NCI-H2171 treated with DMSO at 0.1 percent for 48 hours (cell line): ENCODE measurements at places on chromosomes 13 and 19.
A peak's percentile ranks its signal among the peaks of the same experiment; 100 is the strongest.

DNA sequence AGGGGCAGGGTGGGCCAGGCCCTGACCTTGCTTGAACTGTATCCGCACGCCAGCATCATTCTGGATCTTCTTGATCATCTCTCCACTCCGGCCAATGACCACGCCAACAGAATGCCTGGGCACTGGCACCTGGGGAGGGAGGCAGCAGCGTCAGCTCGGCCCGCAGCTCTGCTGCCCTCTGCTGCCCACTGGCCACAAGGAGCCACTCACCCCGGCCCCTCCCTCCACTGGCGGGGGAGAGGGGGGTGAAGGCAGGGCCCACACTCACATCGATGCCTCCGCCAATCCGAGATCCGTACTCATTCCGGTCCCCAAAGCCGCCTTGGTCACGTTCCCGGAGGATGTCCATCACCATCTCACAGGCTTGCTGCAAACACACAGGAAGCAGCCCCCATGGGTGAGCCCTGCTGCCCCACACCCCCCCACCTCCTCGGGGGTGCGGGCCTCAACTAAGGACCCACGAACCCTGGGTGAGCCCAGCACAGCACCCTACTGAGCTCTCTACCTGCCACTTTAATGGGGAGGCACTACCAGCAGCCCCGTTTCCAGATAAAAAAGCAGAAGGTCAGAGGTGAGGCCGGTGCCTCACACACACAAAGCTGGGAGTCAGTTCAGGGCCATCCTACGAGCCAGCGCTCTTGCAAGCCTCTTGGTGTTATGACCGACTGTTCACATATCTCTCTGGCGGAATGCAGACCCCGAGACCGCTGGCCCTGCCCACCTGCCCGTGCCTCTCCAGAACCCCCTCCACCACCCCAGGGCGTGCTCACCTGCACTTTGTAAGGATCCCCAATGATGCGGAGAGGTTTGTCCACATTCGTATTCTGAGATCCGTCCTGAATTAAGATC lies 6.7 kb downstream of the KHSRP start:
- no peak for DNase-seq

GRCh38 chr13:59330764-59331163 lies 833.0 kb downstream of the DIAPH3 start:
- no peak for DNase-seq

DNA sequence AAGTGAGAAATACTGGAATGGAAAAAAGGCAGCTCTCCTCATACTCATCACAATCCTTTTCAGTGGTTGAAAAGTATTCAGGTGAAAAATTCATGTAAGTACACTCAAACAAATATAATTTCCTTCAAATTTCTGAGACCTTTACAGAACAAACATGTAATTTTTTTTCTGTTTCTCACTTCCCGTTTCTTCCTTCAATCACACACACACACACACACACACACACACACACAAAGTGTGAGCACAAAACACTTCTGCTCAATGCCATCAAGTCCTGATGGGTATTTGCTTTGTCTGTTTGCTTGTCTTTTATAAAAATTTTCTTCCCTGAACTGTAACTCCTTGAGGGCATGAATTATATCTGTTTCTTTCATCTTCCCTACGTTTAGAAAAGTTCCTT lies 110.6 kb downstream of the LIG4 start:
- DNase-seq = no peak

- no peak for DNase-seq
These were observed 10.1 kb upstream of the SHISA2 start for GRCh38 chr13:26061947-26062346.

GRCh38 chr13:78770601-78771000 lies 111.6 kb upstream of the OBI1 start:
- DNase-seq = no peak

DNA sequence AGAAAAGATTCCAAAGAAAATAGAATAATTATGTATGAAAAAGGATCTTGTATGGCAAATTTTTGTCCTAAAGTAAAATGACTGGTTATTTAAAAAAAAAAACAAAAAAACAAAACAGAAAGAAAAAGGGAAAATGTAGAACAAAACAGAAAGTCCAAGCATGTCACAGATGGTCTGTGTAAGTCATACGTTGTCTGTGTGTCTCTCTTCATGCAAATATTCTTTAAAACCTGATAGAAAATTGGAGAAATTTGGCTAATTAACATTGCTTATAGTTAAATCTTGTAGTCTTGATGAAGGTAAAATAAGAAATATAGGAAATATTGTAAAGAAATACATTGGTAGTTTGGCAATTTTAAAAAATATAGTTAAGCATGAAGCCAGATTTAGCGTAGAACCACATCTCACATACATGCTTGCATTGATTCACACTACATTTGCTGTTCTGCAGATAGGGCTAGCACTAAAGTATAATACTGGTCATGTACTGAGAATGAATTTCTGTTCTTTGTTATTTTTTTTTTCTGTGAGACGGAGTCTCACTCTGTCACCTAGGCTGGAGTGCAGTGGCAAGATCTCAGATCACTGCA lies 58.4 kb downstream of the SPRYD7 start:
- no peak for DNase-seq

DNA sequence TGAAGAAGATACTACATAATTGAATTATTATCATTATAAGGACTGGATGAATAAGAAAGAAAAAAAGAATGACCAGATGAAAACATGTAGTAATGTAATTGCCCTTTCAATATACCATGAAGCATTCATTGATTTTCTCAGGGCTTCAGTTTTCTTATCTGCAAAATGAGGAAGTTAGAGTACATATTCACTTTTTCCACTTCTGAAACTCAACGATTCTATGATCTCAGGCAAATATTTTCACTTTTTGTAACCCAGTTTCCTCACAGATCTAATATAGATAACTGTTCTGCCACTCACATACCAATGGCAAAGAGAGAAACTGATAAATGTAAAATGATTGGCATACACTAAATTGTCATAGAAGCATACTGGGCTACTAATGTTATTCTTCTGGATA lies 856.6 kb upstream of the KLHL1 start:
- DNase-seq = no peak

GRCh38 chr19:53511933-53512374 lies 26.0 kb upstream of the ZNF331 start:
- no peak for DNase-seq

DNA sequence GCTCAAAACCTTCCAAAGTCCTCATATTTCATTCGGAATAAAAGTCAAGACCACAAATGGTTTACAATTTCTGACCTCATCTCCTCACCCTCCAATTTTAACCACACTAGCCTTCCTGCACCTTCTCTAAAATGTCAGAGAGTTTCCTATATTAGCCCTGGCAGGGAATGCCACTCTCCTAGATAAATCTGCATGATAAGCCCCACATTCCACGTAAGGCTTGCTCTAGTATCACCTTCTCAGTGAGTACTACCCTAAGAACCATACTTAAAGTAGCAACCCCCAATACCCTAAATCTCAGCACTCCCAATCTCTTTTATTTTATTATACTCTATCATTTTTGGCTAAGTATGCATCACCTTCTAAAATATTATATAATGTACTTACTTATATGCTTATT lies 100.5 kb upstream of the SLITRK5 start:
- no peak for DNase-seq

DNA sequence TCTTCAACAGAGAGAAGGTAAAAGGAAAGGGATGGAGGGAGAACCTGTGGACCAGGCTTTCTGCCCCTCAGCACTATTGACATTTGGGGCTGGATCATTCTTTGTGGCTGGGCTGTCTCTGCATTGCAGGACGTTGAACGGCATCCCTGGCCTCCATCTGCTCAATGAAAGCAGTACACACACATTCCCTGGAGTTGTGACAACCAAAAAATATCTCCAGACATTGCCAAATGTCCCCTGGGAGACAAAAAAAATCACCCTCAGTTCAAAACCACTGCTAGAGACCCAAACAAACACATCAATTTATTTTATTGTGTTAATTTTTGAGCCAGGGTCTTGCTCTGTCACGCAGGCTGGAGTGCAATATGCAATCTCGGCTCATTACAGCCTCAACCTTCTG lies 43.3 kb downstream of the INSR start:
- DNase-seq = no peak

DNA sequence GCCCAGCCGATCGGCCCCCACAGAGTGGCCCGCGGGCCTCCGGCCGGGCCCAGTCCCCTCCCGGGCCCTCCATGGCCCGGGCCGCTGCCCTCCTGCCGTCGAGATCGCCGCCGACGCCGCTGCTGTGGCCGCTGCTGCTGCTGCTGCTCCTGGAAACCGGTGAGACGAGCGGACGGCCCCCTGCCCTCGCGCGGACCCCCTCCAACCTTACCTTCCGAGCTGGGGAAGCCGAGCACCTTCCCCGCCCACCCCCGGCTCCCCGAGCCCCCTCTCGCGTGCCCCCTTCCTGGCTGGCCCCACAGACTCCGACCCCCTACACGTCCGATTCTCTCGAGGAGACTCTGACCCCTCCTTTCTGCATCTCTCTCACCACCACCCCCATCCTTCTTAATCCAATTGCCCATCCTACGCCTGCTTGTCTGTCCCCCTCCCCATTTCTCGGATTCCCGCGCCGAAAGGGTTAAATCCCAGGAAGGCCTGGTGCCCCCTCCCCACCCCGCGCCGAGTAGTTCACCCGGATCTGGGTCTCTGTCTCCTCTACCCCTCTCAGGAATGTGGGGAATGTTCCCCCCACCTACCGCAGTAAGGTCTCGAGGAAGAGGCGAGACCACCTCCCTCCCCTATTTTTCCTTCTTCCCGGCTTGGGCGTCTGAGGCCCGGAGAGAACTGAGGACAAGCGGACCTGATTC lies 502 bp downstream of the NECTIN2 start:
- DNase-seq = no peak

- DNase-seq = no peak
These were observed 5.2 kb upstream of the KBTBD7 start for GRCh38 chr13:41199526-41199925.

GRCh38 chr19:31350693-31351055 lies 1.4 kb upstream of the TSHZ3 start:
- DNase-seq = peak; percentile 4
